Mucosa of descending colon (tissue), 3 donors: ENCODE measurements at places on chromosomes 4 and X.

DNA sequence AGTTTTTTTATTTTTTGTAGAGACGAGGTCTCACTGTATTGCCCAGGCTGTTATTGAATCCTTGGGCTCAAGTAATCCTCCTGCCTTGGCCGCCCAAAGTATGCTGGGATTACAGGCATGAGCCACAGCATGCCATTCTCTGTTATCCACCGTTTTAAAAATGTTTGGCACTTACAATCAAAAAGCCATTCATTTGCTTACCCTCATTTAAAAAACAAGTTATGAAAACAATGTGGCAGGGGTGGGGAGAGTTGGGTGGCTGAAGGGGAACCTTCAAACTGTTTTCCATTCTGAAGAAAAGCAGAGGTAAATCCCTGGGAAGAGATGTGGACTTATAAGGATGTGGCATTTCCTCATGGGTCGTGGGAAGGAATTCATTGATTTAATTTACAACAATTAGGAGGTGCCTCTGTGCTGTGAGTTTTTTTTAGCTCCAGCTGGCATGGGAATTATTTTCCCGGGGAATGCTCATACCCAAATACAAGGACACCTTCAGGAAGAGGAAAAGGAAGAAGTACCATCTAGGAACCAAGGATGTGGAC is 103.5 kb downstream of the MID1 start:
- no peak for DNase-seq

DNA sequence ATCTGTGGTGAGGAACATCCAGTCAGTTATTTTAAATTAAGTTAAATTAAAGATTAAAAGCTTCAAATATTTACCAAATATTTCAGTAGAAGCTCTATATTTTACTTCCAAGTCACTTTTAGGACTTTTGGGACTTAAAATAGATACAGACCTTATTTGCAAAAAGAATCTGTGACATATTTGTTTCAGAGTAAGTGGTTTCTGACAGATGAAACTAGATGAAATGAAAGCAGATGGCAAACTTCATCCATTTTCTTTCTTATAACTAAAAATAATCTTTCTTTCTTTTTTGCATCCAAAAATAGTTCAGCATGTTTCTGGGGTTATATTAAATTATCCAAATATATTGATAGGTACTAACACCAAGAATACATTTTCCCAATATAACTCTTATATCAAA is 6.6 kb upstream of the UTP3 start:
- no peak for DNase-seq

DNA sequence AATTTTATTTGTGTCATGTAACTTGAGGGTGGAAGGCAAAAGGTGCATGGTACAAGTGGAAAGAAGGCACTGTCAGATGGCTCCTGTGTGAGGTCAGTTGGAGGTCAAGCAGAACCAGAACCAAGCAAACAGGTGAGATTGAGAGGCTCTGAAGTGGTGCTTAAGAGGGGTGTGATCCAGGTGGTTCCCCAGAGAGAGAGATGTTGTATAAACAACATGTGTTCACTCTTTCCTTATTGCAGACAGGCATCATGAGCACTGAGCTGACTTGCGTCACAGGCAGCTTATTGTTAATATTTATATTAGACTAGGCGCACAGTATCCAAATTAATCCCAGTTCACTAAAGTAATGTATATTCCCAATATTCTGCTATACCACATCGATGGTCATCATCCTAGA is 56.8 kb downstream of the CXCL13 start:
- peak; percentile 57 for DNase-seq

DNA sequence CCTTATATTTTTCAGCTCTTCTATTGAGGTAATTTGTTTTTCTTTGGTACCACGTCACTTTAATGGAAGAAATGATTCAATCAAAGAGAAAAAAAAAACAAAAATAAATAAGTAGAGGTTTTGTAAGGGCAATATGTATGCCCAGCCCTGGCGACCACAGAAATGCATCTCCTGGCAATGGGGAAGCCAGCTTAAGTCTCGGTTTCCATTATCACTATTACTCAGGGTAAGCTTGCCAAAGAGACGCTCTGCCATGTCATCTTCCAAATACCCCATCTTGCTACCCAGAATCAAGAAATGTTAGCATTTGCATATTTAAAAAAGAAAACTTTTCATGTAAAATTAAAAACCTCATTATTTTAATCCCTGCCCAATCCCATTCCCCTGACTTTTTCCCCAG is 68.8 kb downstream of the FAM47C start:
- DNase-seq = no peak

- DNase-seq = no peak
These were observed 66.6 kb downstream of the EDNRA start for GRCh38 chr4:147547314-147548056.

DNA sequence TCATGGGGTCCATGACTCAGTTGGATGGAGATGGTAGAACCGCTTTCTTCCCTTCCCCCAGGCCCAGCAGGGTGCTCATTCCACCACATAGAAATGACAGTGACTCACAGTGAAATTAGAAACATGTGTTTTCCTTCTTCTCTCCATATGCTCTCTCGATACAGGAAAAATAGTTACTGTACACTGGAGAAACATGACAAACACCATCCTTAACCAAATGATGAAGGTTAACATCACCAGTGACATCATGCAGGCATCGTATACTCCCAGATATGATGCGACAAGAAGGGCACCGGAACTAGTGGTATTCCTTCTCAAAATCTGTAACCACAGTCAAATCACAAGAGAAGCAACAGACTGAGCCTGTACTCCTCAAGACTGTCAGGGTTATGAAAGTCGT is 11.7 kb upstream of the RAB40A start:
- no peak for DNase-seq
